ENCODE measurements at places on chromosomes 12 and 14.

GRCh38 chr12:110243227-110243626, 37.8 kb upstream of the ATP2A2 start:
- no peak for DNase-seq

- DNase-seq, result no peak
Measured at GRCh38 chr12:56948881-56949280, 8.5 kb downstream of the RDH16 start.

GRCh38 chr14:21868442-21869046, 194.9 kb upstream of the OR4E1 start:
- DNase-seq, result peak; percentile 48

- DNase-seq, result no peak
Measured at GRCh38 chr12:130937063-130937462, 16.6 kb upstream of the ADGRD1 start.

DNA sequence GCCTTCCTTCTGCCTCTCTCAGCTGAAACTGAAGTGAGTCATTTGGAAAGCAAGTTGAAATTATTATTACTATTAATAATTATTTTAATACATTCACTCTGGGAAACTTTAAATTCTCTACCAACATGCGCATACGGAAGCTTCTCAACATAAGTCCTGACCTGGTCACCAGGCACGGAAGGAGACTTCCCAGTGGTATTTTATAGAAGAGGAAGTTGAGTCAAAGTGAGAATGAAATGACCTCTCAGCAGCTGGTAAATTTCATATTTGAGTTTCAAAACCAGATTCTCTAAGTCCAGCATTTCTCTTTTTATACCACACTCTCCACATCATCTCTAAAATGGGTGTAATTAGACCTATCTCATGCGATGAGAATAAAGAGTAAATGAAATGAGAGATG, 747.4 kb downstream of the VRK1 start:
- no peak for DNase-seq

GRCh38 chr12:122999986-123000420, 19.5 kb downstream of the ARL6IP4 start:
- no peak for DNase-seq

DNA sequence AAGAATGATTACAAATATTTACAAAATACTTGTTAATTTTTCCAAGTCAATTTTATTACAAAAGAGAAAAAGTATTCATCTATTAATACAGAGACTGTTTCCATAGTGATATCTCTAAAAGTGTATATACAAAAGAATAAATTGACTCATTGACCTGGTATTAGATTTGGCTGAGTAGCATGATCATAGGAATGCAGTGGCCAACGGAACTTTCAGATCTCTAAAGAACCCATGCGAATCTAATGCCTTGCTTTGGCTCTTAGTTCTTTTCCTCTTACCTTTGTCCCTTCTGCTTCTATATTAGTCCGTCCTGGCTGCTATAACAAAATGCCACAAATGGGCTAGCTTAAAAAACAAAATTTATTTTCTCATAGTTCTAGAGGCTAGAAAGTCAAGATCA, 717.8 kb downstream of the TMTC2 start:
- DNase-seq, result no peak

GRCh38 chr12:40431169-40431568, 206.4 kb downstream of the LRRK2 start:
- no peak for DNase-seq

DNA sequence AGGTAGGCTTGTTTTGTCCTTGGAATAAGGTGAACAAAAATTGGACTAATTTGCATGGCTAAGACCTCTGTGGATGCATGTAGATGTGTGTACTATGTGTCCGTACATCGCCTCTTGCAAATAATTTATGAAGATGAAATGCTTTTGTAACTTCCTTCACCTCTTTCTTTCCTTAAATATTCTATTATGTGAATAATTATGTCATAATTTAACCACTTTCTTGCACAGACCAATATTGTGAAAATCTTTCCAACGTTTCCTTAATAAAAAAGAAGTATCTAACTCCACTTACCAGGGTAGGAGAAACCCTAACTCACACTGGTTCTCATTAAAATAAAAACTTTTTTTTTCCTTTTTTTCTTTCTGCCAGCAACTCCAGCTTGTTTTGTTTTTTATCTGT, 4.0 kb downstream of the NANOG start:
- DNase-seq, result no peak

Measured in COLO829 (cell line).